IPS-NIHi11 (cell line): ENCODE measurements at places on chromosomes 2 and 18.
A peak's percentile ranks its signal among the peaks of the same experiment; 100 is the strongest.

- DNase-seq: peak; percentile 4
Measured at GRCh38 chr2:63052411-63053080, 1.9 kb downstream of the OTX1 start.

- peak; percentile 57 for DNase-seq
Measured at GRCh38 chr2:78979380-78980151, 45.9 kb upstream of the REG3G start.

- no peak for DNase-seq
Measured at GRCh38 chr2:157318884-157319283, 6.7 kb downstream of the ERMN start.

DNA sequence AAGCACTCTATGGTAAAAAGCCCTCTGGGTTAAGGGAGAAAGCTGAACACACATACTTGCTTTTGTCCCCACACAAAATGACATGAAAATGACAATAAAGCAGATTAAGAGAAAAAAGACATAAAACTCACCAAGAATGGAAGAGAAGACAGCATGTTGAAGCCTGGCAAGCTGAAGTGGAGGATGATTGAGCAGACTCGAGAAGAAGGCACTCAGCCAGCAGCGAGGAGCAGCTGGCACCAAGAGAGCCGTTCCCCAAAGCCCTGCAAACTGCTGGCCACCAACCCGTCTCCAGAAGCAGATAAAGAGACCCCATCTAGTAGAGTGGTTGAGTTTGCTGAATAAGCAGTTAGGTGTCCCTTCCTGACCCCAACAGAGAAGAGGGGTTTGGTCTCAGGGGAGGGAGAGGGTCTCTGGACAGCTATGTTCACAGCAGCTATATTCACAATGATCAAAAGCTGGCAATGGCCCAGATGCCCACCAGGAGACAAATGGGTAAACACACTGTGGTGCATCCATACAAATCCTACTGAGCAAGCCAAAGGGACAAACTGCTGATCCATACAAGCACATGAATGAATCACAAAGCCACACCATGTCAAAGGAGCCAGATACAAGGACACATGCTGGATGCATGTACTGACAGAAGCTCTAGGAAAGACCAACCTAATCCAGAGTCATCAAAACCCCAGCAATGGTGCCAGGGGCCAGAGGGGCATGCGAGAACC is 36.9 kb downstream of the FAM168B start:
- DNase-seq: no peak

DNA sequence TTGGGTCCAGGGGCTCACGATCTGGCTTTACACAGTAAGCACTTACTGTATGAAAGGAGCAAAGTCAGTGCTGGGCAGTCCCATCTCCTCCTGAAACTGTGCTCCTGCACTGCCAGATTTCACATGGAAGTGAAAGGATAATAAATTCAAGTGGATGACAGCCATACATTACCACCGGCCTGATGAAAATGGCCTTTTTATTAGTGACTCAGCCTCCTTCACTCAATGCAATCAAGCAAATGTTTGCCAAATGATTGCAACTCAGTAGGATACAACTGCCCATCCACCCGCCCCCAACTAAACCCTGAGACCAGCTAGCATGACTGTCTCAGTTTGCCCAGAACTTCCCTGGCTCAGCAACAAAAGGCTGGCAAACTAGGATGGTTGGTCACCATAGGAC is 77.1 kb downstream of the MYO5B start:
- DNase-seq: no peak

DNA sequence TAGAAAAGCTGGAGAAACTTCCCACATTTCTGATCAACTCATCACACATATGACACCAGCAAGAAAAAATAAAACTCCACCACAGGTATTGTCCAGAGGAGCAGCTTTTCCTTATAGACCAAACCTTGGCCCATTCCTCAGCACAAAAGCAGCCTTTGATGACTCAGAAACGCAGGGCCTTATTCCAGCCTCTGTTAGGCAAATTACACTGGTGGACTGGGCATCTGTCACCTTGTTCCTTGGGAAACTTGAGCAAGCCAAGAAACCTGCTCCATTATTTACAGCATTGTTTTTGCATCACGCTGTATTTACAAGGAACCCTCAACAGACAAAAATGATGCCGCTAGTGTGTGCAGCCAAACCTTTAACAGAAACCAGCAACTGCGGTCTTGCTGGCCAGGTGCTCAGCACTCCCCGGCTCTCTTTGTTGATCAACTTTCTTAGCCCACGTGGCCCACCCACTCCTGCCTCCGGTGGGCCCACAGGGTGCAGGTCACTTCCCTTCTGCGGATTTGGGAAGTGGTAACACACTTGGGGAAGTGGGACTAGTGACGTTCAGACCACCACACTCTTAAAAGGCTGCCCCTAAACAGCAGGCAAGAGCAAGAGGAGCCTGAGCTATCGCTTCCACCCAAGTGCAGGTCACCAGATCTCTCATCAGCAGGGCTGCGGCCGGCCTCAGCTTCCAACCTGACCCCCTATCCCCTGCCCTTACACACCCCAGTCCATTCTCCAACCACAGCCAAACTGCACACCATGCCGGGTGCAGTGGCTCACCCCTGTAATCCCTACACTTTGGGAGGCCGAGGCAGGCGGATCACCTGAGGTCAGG is 1.5 kb downstream of the AP1S3 start:
- no peak for DNase-seq

- DNase-seq: no peak
Measured at GRCh38 chr2:151033271-151034248, 228.1 kb downstream of the RBM43 start.

DNA sequence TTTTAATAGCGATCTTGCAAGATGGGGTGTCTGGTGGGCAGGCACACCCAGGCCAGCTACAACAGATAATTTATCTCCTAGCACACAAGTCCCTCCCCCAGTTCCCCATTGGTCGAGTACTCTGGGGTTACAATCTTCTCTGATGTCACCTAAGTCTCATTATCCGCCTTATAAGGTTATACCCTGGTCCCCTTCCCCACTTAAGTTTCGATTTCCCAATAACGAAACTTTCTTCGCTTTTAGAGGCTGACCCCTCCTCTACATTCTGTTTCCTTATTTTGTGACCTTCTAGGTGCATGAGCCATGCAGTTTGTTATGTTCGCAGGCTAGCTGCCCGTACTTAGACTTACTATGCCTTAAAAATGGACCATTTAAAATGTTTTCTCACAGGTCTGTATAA is 180.1 kb downstream of the CAPN13 start:
- DNase-seq: peak; percentile 18

DNA sequence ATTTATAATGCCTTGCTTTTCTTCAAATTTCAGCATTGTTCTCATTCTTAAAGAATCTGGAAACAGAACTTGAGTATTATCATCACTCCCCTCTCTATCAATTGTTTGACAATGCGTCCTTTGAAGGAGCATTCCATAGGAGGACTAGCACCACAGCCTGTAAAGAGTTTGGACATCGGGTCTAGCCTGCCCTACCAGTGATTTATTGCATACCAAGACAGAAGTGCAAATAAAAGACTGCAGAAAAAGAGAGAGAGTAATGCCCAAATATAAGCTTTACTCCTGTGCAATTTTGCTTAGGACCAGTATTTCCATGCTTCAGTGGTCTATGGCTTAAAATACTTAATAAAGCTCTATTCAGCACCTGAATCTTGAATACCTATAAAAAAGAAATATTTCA is 55.4 kb upstream of the MAP2 start:
- no peak for DNase-seq

DNA sequence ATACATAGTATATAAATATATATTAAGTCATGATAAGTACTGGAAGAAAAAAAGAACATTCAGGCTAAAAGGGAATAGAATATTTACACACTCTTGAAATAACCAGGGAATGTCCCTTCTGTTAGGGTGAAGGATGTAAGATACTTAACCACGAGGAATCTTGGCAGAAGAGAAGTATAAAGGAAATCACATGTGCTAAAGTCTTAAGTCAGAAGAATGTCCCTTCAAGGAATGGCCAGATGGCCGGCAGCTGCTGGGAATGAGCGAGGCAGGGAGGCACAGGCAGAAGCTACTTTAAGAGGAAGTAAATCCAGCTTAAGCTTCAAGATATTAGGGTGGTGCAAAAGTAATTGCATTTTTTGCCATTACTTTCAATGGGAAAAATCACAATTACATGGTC is 5.5 kb downstream of the CCDC102B start:
- DNase-seq: no peak

DNA sequence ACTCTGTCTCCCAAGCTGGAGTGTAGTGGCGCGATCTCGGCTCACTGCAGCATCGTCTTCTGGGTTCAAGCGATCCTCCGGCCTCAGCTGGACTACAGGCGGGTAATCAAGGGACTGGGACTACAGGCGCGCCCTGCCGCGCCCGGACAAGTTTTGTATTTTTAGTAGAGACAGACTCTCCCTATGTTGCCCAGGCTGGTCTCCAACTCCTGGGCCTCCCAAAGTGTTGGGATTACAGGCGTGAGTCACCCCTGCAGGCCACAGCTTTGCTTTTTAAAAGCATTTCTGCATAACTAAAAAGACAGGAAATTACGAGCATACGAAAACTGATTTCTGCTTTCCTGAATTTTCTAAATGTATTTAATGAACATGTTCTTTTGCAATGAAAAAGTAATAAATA is 916 bp upstream of the OSBPL1A start:
- DNase-seq: no peak

DNA sequence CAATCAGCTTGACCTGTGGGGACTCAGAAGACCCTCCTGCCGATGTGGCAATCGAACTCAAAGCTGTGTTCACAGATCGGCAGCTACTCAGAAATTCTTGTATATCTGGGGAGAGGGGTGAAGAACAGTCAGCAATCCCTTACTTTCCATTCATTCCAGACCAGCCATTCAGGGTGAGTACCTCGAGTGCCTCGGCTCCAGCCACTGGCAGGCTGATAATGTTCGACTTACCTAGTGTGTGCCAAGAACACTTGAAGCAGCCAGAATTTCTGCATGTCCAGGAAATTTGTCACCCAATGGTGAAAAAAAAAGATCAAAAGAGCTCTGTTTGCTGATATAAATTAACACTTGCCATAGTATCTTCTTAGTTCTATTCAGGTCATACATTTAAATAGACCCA is 2.3 kb downstream of the LGALSL start:
- no peak for DNase-seq

DNA sequence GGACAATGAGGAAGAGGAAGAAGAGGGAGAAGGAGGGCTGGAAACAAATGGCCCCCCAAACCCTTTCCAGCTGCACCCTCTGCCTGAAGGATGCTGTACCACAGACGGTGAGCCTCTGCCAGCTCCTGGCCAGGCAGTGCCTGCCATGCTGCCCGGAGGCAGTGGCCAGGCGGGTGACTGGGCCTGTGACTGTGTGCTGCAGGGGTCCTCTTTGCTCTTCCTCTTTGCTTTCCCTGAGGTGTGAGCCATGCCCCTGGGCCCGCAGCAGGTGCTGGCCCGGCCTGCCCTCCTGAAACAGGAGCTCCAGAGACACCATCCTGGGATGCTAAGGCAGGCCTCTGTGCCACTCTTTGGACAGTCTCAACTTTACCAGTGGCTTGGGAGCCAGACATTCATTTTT is 28.6 kb downstream of the GREB1 start:
- no peak for DNase-seq

DNA sequence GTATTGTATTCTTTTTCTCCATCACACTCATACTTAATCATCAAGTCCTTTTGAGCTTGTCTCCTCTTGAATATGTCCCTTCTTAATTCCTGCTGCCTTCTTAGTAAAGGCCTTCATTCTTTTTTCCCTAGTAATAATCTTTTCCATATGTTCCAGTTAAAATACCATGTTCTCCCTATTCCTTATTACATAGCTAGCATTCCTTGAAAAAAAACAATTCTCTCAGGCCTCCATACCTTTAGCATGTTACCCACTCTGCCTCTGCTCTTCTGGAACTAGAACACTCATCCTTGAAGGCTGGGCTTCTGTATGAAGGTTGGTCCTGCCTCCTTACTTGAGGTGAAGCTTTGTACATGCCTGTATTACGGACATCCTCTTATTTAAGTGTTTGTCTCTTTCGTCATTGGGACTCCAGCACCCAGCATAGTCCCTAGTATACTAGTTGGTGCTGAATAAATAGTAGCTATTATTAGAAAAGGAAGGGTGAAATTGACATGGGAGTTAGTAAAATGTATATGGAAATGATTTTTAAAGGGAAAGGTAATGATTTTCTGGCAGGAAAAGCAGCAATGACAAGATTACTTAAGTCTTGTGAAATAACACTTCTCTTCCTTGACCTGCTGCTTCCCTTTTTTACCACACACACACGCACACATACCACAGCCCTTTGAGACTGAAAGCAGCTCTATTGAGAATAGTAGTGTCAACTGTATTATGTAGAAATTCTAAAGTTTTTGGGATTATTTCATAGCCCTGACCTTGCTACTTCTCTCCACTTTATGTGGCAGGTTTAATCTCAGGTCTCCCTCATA is 45.6 kb downstream of the REL start:
- DNase-seq: no peak

DNA sequence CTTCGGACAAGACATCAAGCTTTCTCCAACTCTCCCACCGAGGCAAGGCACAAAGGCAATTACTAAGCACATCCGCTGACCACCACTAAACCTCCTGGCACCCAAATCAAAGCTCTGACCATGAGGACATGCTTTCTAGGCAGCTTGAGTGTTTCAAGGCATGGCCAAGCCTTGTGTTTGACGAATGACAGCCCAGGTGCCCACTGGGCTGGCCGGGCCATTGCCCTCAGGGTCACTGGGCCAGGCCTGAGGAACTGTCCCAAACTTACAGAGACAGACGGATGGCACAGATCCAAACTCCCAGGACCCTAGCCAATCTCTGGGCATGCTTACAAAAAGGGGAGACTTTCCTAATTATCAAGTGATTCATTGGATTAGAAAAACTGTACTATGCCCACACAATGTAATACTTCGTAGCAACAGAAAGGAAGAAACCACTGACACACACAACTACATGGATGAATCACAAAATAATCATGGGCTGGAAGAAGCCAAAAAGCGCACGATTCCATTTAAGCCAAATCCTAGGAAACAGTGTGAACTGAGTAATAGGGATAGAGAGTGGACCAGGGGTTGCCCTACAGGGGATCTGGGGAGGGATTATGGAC is 20.2 kb downstream of the CRACDL start:
- no peak for DNase-seq

DNA sequence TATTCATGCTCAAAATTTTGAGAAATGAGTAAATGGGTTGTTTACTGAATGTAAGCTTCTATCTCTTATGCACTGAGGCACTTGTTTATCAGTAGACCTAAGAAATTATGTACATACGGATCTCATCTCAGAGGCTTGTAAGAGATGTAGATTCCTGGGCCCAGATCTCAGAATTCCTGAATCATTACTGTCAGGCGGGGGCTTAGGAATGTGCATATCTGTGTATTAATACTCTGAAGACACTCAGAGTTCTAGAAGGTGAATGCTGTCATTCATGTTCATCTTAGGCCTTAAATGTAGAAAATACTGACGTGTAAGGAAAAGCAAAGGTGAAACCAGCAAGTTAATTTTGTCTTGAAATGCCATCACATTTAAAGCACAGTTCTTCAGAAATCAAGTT is 169.6 kb downstream of the FMNL2 start:
- no peak for DNase-seq
